Nephron progenitor cell (in vitro differentiated cells): ENCODE measurements at places on chromosomes 5 and 9.

- H3K36me3 ChIP-seq = no peaks in the 10 kb centered on the region
- no peak overlapping the region for H3K27ac ChIP-seq
- DNase-seq = no peak
- peaks cover under 1% of the 10 kb centered on the region for H3K27me3 ChIP-seq
- H3K4me1 ChIP-seq = no peaks in the 10 kb centered on the region
These were observed 31.5 kb upstream of the ZFAND5 start for GRCh38 chr9:72396247-72397091.

GRCh38 chr5:53027913-53028312 is 38.8 kb downstream of the ITGA2 start:
- H3K27me3 ChIP-seq = no peaks in the 10 kb centered on the region
- no peak overlapping the region for H3K4me3 ChIP-seq
- no peaks in the 10 kb centered on the region for H3K4me1 ChIP-seq
- no peaks in the 10 kb centered on the region for H3K36me3 ChIP-seq

DNA sequence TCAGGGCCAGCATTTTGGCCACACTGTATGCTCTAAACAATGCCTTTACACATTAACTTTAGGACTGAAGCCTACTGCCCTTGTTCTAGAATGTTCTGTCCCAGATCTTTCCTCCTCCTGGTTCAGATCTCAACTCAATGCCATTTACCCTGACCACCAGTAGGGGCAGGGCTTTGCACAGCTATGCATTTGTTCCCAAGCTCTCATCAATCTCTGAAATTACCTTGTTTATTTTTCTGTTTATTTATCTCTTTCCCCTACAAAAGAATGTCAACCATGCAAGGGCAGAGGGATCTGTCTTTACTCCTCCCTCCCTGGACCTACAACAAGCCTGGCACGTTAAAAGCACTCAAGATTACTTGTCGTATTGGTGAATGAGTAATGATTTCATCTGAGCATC is 612.9 kb downstream of the BNC2 start:
- no peak overlapping the region for H3K27ac ChIP-seq
- H3K36me3 ChIP-seq = no peaks in the 10 kb centered on the region
- DNase-seq = no peak
- no peak overlapping the region for H3K4me3 ChIP-seq
- peaks cover 5% of the 10 kb centered on the region for H3K27me3 ChIP-seq

DNA sequence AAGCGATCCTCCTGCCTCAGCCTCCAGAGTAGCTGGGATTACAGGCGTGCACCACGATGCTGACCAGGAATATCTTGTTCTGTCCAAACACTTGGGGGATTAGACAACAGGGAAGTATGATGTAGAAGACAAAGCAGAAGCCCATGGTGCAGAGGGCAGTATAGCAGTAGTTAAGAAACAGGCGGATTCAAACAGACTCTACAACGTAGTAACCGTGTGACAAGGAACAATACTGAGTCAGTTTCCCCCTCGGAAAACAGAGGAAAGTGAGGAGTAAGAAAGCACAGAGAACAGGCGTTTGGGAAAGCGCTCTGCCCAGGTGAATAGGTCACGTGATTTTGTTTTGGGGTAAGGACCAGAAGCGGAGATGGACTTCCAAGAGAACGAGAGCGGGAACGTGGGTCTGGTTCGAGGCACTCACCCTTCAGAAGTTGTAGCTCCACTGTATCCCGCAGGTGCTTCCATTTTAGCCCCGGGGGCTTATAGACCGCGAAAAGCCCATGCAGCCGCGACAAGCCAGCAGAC is 306 bp downstream of the TRUB2 start:
- H3K36me3 ChIP-seq = peaks cover 13% of the 10 kb centered on the region
- peak overlapping the region; percentile 97 for H3K4me3 ChIP-seq
- H3K27ac ChIP-seq = no peak overlapping the region
- peaks cover 4% of the 10 kb centered on the region for H3K27me3 ChIP-seq
- DNase-seq = no peak

GRCh38 chr5:106489004-106489403 is 1181.7 kb downstream of the EFNA5 start:
- H3K4me3 ChIP-seq = no peak overlapping the region
- no peaks in the 10 kb centered on the region for H3K36me3 ChIP-seq
- no peaks in the 10 kb centered on the region for H3K27me3 ChIP-seq

GRCh38 chr9:12680757-12681156 is 12.4 kb upstream of the TYRP1 start:
- DNase-seq = no peak
- no peak overlapping the region for H3K4me3 ChIP-seq
- no peak overlapping the region for H3K27ac ChIP-seq

GRCh38 chr9:68547417-68547816 is 6.7 kb upstream of the TMEM252 start:
- H3K27me3 ChIP-seq = peaks cover 32% of the 10 kb centered on the region
- H3K4me1 ChIP-seq = peaks cover 51% of the 10 kb centered on the region
- H3K36me3 ChIP-seq = no peaks in the 10 kb centered on the region
- DNase-seq = no peak
- no peak overlapping the region for H3K27ac ChIP-seq

GRCh38 chr5:112848116-112848811 is 12.8 kb upstream of the SRP19 start:
- H3K36me3 ChIP-seq = peaks cover 8% of the 10 kb centered on the region
- peak overlapping the region; percentile 46 for H3K27ac ChIP-seq
- peaks cover 17% of the 10 kb centered on the region for H3K4me1 ChIP-seq
- peaks cover 9% of the 10 kb centered on the region for H3K27me3 ChIP-seq
- H3K4me3 ChIP-seq = no peak overlapping the region

- H3K36me3 ChIP-seq = peaks cover 20% of the 10 kb centered on the region
- no peak for DNase-seq
- peak overlapping the region; percentile 41 for H3K4me3 ChIP-seq
- peaks cover 84% of the 10 kb centered on the region for H3K4me1 ChIP-seq
These were observed 217.7 kb upstream of the TBCA start for GRCh38 chr5:77993855-77994318.

DNA sequence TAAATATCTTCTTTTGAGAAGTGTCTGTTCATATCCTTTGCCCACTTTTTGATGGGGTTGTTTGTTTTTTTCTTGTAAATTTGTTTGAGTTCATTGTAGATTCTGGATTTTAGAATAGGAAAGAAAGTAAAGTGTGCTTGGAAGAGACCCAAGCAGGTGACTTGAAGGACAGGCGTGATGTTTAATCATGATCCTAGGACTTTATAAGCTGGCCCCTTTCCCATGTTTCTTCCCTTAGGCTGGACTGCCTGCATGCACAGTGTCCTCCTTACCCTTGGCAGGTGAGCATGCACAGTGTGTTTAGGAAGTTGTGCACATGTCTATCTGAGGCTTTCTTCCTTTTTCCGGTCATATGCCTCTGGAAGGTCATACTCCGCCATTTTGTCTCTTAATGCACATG is 61.3 kb downstream of the ISOC1 start:
- no peaks in the 10 kb centered on the region for H3K36me3 ChIP-seq
- DNase-seq = no peak
- no peaks in the 10 kb centered on the region for H3K4me1 ChIP-seq
- H3K27ac ChIP-seq = no peak overlapping the region
- H3K4me3 ChIP-seq = no peak overlapping the region
- H3K27me3 ChIP-seq = peaks cover 3% of the 10 kb centered on the region

DNA sequence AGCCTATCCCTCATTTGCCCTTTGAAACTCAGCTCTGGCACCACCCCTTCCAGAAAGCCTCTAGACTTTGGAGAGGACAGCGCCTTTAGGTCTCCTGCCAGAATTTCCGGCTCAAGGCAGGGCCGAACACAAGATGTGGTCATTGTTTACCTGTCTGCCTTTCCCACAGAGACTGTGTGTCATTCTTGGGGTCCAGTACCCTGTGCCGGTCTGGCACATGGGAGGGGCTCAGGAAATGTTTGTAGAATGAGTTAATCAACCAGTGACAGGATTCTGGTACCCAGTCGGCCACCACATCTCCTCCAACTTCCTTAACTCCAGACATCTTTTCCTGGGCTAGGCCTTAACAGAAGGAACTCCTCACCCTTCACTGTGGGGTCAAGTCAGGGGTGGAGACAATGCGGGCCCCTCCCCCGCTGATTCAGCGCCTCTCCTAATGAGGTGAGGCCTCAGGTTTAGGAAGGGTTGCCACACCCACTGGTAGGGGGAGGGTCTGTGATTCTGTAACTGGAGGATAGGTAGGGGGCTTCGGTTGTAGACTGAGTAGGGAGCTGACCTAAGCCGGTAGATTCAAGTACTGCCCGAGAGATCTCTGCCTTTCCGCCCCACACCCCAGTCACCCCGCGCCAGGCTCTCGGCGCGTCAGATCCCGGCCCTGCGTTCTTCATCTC is 29.3 kb downstream of the PCDH1 start:
- H3K27ac ChIP-seq = peak overlapping the region; percentile 14
- DNase-seq = no peak
- H3K36me3 ChIP-seq = no peaks in the 10 kb centered on the region
- H3K27me3 ChIP-seq = peaks cover 3% of the 10 kb centered on the region
- H3K4me3 ChIP-seq = peak overlapping the region; percentile 83
- H3K4me1 ChIP-seq = peaks cover 35% of the 10 kb centered on the region

DNA sequence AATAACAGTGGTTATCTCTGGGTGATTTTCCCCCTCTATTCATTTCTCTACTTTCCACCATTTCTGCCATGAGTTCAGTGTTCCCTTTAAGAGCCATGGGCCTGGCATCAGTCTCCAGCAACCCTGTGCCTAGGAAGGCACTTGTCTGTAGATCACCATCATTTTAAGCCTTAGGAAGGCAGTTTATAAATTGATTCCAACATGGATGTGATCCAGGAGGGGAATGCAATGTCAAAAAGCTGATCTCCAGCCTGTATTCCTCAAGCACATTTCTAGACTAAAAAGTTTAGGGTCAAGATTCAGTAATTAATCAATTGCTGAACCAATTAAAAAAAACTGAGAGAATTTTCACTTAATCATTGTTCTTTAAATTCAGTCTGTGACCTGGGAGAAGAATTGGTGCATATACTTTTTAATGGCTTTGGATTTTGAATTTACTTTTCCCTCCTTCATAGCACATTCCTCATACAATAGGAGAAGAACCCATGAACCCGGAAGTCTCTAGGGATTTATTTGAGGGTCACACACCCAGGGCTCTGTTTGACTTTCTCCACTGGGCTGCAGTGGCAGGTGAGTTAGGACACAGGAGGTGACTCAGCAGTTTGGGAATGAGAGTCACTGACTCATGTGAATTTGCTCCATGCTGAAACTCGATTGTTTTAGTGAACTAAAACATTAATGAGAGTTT is 6.1 kb upstream of the ERMP1 start:
- peaks cover 5% of the 10 kb centered on the region for H3K36me3 ChIP-seq
- peaks cover 10% of the 10 kb centered on the region for H3K27me3 ChIP-seq
- no peak overlapping the region for H3K27ac ChIP-seq
- H3K4me3 ChIP-seq = no peak overlapping the region

GRCh38 chr9:1979741-1980367 is 35.3 kb upstream of the SMARCA2 start:
- no peak overlapping the region for H3K4me3 ChIP-seq
- DNase-seq = no peak
- H3K4me1 ChIP-seq = peaks cover 24% of the 10 kb centered on the region
- H3K27me3 ChIP-seq = no peaks in the 10 kb centered on the region

- peaks cover 5% of the 10 kb centered on the region for H3K4me1 ChIP-seq
- no peaks in the 10 kb centered on the region for H3K27me3 ChIP-seq
- no peaks in the 10 kb centered on the region for H3K36me3 ChIP-seq
These were observed 1568.5 kb upstream of the WWC1 start for GRCh38 chr5:166722939-166723338.

- no peak overlapping the region for H3K27ac ChIP-seq
- H3K36me3 ChIP-seq = peaks cover 9% of the 10 kb centered on the region
- H3K27me3 ChIP-seq = peaks cover 6% of the 10 kb centered on the region
- no peak overlapping the region for H3K4me3 ChIP-seq
- H3K4me1 ChIP-seq = peaks cover 63% of the 10 kb centered on the region
These were observed 8.2 kb downstream of the COL27A1 start for GRCh38 chr9:114163517-114163951.

DNA sequence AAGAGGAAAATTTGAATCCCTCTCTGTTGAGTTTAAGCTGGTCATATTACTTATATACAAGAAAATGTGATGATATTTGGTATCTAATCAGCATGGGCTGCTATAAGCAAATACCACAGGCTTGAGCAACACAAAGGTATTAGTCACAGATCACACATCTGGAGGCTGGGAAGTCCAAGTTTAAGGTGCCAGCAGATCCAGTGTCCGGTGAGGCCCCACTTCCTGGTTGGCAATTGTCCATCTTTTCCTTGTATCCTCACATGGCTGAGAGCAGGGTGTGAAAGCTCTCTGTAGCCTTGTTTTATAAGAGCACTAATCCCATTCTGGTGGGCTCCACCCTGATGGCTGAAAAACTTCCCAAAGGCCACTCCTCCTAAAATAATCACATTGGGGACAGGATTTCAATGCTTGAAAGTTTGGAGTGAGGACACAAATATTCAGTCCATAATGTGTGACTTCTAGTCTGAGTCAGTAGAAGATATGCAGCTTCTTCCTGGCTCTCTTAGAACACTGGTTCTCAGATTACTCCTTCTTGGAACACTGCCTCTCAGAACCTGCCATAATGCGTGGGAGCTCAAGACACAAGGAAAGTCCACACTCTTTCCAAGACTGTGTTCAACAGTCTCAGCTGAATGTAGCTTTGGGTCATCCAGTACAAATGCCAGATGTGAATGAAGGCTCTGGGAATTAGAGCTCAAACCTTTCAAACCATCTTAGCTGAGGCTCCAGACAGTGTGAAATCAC is 124.1 kb downstream of the PRDM9 start:
- no peaks in the 10 kb centered on the region for H3K36me3 ChIP-seq
- H3K27me3 ChIP-seq = no peaks in the 10 kb centered on the region
- H3K4me3 ChIP-seq = no peak overlapping the region
- no peaks in the 10 kb centered on the region for H3K4me1 ChIP-seq
- no peak for DNase-seq
- no peak overlapping the region for H3K27ac ChIP-seq

- H3K36me3 ChIP-seq = no peaks in the 10 kb centered on the region
- H3K27me3 ChIP-seq = peaks cover 2% of the 10 kb centered on the region
- no peak overlapping the region for H3K4me3 ChIP-seq
- H3K4me1 ChIP-seq = no peaks in the 10 kb centered on the region
- H3K27ac ChIP-seq = no peak overlapping the region
These were observed 145.5 kb downstream of the HMHB1 start for GRCh38 chr5:143957455-143957854.

- peaks cover 2% of the 10 kb centered on the region for H3K27me3 ChIP-seq
- peaks cover 40% of the 10 kb centered on the region for H3K4me1 ChIP-seq
- no peak overlapping the region for H3K4me3 ChIP-seq
- H3K36me3 ChIP-seq = peaks cover 17% of the 10 kb centered on the region
These were observed 275.9 kb downstream of the CRB2 start for GRCh38 chr9:123631862-123632261.

- no peak overlapping the region for H3K27ac ChIP-seq
- H3K4me1 ChIP-seq = peaks cover 5% of the 10 kb centered on the region
- DNase-seq = no peak
- H3K4me3 ChIP-seq = no peak overlapping the region
- H3K36me3 ChIP-seq = no peaks in the 10 kb centered on the region
These were observed 6.1 kb upstream of the AFAP1L1 start for GRCh38 chr5:149265597-149265996.

DNA sequence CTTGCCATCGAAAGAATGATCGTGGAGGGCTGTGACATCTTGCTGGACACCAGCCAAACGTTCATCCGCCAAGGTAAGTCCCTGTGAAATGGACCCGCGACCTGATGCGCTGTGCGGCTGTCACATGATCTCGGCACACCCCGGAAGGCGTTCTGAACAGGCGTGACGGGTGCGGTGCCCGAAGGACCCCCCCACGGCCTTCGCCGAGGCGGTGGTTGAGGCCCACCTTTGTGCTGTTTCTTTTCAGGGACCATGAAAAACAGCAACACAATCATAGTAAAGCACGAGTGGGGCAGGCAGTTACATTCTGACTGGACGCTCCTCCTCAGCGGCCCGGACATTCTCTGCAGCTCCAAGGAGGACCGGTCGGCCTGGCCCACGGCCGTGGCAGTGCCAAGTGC is 126.7 kb downstream of the RASGRF2 start:
- no peaks in the 10 kb centered on the region for H3K4me1 ChIP-seq
- no peak for DNase-seq
- H3K4me3 ChIP-seq = no peak overlapping the region
- H3K27ac ChIP-seq = no peak overlapping the region
- no peaks in the 10 kb centered on the region for H3K36me3 ChIP-seq
